Stimulated activated CD4-positive, alpha-beta T cell treated with anti-CD3 and anti-CD28 coated beads, Interleukin-12 subunit alpha, Interleukin-12 subunit beta, amount 100 ng/mL, for 48 hours (primary cell): ENCODE measurements at places on chromosomes 7 and 10.

DNA sequence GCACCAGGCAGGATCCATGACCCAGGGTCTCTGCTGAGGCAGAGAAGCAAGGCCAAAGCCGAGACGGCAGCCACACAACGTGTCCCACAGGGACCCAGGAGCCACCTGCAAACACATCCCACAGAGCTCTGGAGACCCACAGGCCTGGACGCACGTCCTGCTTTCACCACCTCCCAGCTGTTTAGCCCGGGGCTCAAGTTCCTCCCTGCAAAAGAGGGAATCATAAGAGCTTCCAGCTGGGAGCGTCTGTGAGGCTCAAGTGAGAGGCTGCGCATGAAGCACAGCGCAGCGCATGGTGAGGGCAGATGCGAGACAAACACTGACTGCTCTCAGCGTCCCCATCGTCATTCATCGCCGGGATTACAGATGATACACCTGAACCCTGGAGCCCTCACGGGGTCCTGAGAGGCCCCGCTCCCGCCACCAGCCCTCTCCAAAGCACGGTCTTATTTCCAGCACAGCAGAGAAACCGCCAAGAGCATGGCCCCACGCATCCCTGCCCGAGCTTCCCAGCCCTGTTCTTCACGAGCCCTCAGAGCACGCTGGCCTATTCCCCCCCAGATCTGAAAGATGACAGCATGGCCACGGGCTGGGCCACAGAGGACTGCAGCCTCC, 88.7 kb downstream of the MAD1L1 start:
- no peak for DNase-seq

GRCh38 chr10:103643381-103643780, 149.9 kb downstream of the NEURL1 start:
- no peak for DNase-seq

GRCh38 chr10:46992803-46993561, 81.8 kb downstream of the PTPN20 start:
- DNase-seq, result no peak

DNA sequence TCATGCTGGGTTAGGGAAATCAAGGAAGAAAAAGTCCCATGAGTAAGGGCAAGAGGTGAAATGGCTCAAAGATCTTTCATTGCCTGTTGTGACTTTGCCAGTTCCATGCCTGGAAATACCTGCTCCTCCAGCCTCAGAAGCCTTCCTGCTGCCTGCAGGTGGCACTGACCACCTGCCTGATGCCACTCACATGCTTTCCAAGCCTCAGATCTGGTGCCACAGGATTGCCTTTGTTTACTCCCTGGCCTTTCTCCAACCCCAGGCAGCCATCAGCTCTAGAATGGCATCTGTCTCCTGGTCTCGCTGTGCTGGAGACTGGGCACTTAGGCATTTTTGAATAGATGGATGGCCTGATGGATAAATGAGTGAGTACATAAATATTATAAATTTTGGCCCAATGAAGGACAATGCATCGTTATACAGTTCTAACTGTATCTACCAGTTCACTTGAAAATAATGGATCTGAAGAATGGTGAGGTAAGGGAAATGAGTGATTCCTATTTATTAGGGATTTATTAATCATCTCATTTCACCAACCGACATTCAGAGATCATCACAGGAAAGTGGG, 657.2 kb downstream of the INHBA start:
- DNase-seq, result no peak

DNA sequence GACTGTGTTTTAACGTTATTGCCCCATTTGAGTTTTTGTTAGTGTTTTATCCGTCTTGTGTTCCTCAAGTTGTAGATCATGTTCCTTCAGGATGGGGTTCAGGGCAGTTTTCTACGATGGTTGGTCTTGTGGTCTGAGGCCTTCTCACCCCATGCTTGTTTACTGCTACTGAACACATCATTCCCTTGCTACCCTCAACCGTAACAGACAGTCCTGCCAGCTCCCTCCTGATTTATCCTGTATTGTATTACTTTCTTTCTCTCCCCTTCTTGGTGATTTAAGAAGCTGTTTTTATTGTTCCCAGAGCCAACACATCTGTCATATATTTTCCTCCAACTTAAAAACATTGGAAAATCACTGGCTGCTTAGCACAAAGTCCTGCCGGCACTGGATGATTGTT, 719.8 kb downstream of the INHBA start:
- DNase-seq, result no peak

GRCh38 chr7:151508991-151509390, 10.7 kb downstream of the RHEB start:
- DNase-seq, result no peak

GRCh38 chr10:78288663-78289062, 255.0 kb downstream of the RPS24 start:
- DNase-seq, result no peak

DNA sequence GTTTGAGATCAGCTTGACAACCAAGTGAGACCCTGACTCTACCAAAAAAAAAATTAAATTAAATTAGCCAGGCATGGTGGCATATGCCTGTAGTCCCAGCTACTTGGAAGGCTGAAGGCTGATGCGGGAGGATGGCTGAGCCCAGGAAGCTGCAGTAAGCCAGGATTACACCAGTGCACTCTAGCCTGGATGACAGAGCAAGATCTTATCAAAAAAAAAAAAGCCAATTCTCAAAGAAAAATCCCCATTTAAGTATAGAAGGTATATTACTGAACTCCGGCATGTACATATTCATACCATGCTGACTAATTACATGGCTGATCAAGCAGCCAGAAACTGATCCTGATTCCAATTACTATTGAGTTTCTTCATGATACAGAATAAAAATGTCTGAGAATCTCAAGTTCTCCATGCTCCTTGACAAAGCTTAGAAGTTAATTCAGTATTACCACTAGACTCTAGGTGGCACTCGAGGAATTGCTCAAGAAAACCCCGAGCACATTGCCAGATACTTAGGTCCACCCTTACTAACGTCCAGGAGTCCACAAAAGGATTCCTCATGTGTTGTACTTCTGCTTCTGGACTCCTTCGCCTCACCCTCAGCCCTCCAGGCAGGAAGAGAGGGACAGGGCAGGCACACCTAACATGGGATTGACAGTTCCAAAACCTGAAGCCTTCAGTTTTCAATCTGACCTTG, 148.9 kb downstream of the PARD3 start:
- no peak for DNase-seq

- DNase-seq, result no peak
These were observed 51.9 kb downstream of the DDC start for GRCh38 chr7:50513166-50513871.

DNA sequence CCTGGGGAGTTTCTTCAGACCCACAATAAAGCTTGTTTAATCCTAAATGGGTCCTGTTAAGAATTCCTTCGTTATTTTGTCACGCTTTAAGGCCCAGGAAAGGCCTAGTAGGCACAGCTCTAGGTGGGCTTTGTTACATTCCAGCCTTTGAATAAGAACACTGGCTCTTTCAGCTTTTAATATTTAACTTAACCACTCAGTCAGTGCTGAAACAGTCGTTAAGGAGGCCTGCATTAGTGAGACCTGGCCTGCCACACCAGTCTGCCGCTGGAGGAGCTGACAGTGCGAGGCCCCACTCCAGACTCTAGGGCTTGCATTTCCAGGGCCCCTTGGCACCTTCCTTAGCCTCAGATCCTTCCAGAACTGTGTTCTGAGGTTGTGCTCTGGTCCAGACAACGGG, 351.4 kb downstream of the GLRX3 start:
- DNase-seq, result no peak

DNA sequence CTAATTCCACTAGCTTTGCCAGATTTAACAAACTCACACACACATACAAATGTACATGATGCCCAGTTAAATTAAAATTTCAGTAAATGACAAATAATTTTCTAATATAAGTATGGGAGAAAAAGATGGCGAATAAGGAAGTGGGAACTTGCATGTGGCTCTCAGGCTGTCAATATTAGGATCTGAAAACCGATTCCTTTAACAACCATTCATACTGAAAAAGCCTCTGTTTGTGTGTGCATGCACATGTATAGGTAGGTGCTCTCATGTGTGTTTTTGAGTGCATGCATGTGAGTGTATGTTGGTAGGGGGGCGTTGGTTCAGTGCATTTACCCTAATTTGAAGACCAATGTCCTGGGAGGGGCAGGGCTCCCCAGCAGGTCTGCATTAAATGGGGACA, 125.3 kb downstream of the HTR7 start:
- DNase-seq, result no peak

GRCh38 chr10:101287997-101288635, 58.9 kb upstream of the LBX1 start:
- no peak for DNase-seq

GRCh38 chr7:30920021-30920583, 8.4 kb downstream of the AQP1 start:
- DNase-seq, result no peak

- DNase-seq, result no peak
These were observed 2.6 kb downstream of the STK31 start for GRCh38 chr7:23712368-23713284.
